ENCODE measurements at places on chromosomes 7 and 10.

DNA sequence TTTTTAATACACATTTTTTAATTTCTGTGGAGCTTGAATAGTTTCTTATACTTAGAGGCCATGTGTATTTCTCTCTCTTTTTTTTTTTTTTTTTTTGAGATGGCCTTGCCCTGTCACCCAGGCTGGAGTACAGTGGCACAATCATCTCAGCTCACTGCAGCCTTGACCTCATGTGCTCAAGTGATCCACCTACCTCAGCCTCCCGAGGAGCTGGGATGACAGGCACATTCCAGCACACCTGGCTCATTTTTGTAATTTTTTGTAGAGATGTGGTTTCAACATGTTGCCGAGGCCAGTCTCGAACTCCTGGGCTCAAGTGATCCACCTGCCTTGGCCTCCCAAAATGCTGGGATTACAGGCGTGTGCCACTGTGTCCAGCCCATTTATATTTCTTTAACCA lies 64.3 kb downstream of the CDK13 start:
- DNase-seq = no peak

- DNase-seq = no peak
Observed at GRCh38 chr7:94957061-94957460, 49.7 kb downstream of the PPP1R9A start.

DNA sequence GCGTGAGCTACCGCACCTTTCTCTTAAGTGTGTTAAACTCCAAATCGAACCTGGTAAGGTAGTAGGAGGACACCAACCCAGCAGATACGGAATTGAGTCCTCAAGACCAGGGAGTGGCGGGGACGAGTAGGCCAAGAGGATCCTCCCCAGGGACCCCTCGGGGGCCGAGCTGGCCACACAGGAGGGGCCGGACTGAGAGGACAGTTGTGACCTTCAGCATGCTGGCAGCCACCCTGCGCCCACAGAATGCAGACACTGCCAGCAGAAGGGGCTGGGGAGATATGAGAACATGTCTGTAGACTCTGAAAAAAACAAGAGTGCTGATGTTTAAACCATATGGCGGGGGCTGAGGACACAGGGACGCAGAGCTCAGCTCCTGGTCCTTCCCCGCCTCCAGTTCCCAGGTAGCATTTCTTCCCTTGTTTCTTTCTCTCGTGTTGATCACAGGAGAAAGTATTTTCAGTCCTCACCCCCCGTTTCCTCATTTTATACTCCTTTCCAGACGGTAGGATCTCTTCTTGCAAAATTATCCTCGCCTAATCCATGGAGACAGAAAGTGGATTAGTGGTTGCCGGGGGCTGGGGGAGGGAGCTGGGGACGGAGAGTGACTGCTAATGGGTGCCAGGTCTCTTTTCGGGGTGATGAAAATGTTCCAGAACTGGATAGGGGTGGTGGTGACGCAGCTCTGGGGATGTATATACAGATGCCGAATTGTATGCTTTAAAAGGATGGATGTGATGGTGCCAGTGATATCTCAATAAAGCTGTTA lies 11.5 kb upstream of the UNCX start:
- DNase-seq = no peak

- no peak for DNase-seq
Observed at GRCh38 chr10:127027786-127028185, 122.6 kb downstream of the DOCK1 start.

- no peak for DNase-seq
Observed at GRCh38 chr10:17062493-17062892, 67.1 kb downstream of the CUBN start.

GRCh38 chr7:157495594-157495993 lies 158.8 kb downstream of the DNAJB6 start:
- no peak for DNase-seq

DNA sequence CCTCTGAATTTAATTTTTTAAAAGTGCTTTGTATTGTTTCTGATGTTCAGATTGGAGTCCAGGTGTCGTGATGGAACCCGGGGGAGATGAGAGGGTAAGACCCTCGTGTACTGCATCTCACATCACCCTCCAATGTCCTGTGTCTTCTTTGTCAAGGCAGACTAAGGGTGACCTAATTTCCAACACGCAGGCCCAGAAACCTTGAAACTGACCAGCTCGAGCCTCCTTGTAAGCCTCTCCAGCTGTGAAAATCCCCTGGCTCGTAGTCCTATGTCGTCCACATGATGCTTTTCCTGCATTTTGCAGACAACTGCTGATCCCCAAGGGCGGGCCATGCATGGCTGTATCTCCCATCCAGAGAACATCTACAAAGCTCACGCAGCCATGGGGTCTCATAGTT lies 220.2 kb downstream of the ARHGAP12 start:
- DNase-seq = no peak

DNA sequence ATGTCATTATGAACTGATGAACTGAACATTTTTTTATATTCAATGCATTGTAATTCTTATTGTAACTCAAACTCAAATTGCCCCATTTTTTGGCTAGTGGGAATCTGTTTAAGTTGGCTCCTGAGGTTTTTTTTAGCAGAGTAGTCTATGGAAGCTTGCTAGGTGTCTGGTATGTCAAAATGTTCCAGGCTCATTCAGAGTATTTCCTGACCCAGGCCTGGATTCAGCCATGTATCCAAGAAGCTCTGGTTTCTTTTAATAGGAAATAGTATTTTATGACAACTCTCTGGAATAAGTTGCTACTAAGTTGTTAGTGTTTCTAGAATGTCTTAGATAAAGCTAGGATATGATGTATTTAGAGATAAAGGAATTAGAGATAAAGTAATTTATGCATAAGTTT lies 288.0 kb downstream of the ARL4A start:
- DNase-seq = no peak

GRCh38 chr7:27079234-27079975 lies 16.4 kb downstream of the HOXA1 start:
- DNase-seq = no peak

- no peak for DNase-seq
Observed at GRCh38 chr10:124305131-124305530, 113.6 kb downstream of the OAT start.

Data from activated T-helper 9 cell treated with anti-CD3 and anti-CD28 coated beads, Interleukin-2, amount 50 U/mL, for 16 hours (primary cell).